ENCODE measurements at places on chromosomes 6 and 20.

DNA sequence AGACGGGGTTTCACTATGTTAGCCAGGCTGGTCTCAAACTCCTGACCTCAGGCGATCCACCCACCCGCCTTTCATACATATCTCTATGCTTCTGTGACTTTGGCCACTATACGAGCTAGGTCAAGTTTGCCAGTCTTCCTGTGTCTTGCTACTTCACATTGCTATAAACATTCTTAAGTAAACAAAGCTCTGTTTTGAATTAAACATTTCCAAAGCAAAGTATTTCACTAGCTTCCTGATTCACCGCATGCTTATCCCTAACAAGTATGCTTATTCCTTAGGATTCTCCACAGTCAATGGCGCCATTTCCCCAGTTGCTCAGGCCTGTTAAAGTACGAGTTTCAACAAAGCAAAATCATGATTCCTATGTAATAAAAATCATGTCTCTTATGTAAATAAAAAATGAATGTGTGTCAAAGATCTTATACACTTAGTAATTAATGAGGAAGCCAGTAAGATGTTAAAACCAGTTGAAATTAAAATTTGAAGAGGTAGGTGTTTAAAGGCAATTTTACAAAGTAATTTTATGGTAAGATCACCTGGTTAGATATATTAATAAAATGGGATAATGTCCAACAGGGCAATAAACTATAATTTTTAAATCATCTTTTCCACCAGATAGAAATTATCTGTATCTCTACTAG, 88.5 kb downstream of the PRKN start:
- DNase-seq = no peak

- DNase-seq = no peak
Measured at GRCh38 chr6:337805-338368, 45.6 kb downstream of the DUSP22 start.

DNA sequence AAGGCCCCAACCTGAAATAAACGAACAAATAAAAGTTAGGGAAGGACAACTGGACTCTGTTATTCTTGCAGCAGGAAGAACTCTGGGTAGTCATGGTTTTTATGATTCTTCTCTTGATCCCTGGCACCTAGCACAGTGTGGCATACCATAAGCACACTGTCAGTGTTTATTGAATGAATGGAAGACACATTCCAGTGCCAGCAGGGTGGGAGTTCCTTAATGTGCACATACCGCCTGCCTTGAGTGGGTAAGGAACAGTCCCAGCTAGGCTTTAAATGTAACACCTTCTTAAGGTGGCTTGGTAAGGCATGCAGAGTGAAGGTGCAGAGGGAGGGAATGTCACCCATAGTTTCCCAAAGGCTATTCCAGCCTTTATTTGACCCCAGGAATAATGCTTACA, 162.9 kb upstream of the CEP162 start:
- no peak for DNase-seq

GRCh38 chr6:10369896-10370295, 45.0 kb downstream of the TFAP2A start:
- DNase-seq = no peak

GRCh38 chr6:498795-499231, 107.3 kb downstream of the IRF4 start:
- no peak for DNase-seq

GRCh38 chr20:39627765-39628164, 665.6 kb downstream of the DHX35 start:
- no peak for DNase-seq

GRCh38 chr6:26064619-26065257, 22.5 kb upstream of the HFE start:
- no peak for DNase-seq

GRCh38 chr6:108417027-108417426, 122.2 kb downstream of the AFG1L start:
- DNase-seq = no peak

DNA sequence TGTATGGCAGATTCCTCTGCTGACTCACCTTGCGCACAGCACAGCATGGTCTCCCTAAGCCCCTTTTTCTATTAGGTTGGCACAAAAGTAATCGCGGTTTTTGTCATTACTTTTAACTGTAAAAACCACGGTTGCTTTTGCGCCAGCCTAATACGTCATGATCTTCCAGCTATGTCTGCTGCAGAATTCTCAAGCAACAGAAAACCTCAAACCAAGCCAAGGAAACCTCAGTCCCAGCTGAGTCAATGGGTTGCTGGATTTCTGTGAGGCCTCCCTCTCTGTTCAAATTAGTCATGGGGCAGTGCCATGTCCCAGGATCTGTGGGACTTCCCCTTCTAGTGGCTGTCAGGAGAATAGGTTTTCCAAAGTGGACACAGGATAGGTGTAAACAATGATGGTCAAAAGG, 15.7 kb upstream of the ENPP1 start:
- no peak for DNase-seq

DNA sequence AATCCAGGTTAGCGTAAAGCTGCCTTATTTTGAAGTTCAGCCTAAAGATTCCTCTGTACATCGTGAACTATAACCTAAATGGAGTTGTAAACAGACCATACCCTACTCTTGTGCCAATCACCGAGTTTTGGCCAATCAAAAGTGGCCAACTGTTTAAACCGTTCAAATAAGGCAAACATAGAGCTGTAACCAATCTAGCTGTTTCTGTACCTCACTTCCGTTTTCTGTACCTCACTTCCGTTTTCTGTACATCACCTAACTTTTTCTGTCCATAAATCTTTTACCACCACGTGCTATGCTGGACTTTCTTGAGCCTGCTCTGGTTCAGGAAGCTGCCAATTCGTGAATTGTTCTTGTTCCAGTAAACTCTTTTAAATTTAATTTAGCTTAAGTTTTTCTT, 39.7 kb downstream of the LBP start:
- no peak for DNase-seq

DNA sequence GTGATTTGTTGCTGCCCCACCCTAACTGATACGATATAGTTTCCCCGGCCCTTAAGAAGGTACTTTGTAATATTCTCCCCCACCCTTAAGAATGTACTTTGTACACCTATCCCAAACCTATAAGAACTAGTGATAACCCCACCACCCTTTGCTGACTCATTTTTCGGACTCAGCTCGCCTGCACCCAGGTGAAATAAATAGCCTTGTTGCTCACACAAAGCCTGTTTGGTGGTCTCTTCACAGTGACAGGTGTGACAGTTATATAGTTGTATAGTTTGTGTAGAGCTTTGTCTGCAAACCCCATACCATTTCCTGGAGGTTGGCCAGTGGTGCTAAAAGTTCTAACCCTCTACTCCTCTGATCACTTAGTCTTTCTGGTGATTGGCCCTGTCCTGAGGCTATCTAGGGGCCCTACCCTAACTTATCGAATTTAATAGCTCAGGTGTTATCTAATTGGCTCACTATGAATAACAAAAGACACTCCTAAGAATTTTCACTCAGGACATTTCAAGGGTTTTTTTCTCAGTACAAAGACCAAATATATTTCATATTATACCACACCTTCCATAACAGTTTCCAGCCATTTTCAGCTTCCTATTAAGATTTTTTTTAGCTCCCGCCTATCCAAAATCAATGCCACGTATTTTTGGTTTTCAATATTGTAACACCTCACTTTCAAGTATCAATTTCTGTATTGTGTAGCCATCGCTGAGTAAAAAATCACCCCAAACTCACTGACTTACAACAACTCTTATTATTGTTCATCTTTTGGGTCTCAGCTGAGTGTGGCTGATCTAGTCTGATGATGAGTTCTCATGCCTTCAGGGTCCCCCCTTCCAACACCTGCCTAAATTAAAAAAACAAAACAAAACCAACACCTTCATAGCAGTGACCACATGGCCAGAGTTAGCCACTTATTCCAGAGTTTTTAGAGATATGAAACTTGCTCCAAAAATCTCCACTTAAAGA, 9.8 kb upstream of the BTN1A1 start:
- no peak for DNase-seq

- no peak for DNase-seq
Measured at GRCh38 chr6:14217728-14218518, 100.4 kb downstream of the CD83 start.

DNA sequence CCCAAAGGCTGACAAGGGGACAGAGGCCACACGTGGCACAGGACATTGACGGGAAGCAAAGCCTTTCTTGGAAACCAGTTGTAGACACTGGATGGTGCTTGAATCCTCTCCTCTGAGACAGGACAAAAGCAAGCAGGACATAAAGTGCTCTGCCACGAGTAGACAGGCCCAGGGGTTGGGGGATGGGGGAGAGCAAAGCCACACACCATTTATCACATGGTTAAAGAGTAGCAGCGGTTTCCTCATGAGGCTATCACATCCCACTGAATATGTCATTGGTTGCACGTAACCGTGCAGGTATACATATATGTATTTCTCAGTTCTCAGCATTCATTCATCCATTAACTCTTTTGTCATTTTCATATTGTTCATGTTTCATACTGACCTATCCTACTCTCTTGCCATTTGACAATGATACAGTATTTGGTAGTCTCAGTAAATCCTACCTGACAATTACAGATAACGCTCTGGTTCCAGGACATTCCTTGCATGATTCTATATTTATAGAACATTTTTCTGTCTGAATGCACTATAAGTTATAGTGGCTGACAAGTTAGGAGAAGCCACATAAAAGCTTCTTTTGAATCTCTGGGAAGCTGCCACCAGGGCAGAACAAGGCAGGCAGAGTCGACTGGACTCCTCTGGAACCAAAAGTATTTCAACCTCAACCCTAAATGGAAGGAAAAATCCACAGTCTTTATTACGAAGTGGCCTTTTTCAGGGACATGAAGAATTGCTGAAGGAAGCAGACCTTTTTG, 23.5 kb downstream of the METTL24 start:
- no peak for DNase-seq

DNA sequence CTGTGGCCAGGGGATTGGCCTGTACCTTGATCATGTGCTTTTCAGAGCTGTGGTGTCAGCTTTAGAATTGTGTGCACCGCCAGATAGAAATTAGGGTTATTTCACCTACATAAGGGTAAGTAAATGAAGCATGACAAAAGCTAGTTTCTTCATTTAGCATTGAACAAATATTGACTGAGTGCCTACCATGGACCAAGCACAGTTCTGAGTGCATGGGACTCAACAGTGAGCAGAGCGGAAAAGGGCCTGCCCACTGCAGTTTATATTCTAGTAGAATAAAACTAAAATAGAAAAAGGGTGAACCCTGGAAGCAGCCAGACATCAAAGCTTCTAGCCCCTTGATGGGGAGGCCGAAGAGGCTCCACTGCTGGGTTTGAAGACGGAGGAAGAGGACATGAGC, 25.6 kb downstream of the ECT2L start:
- no peak for DNase-seq

DNA sequence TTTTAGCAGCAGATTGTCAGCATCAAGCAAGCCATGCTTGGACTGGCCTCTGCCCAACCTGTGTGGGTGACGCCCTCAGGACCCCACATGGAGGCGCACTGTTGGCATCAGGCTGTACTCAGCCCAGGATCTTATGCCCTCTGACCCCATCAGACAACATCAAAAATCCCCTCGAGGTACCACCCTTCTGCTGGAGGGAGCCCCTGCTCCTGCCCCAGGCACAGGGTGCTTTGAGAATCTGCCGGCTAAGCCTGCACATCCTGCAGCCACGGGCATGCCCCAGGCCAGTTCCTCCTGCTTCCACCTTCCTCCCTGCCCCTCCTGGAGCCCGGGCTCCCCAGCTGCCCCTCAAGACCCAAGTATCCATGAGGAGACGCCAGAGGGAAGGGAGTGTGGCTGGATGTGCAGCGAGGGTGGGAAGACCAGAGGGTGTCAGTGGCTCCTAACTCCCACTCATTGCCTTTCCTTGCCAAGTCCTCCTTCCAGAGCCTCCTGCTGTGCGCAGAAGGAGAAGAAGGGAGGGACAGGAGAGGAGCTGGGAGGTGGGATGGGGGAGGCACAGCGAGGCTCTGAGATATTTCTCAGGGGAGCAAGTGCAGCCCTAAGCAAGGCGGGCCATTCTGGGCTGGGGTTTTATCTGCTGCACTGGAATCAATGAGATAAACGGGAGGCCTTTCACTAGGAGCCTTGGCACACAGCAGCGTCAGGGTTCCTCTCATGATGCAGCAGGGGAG, 77.4 kb upstream of the CST7 start:
- no peak for DNase-seq

GRCh38 chr6:163839296-163839695, 424.8 kb downstream of the QKI start:
- DNase-seq = no peak

DNA sequence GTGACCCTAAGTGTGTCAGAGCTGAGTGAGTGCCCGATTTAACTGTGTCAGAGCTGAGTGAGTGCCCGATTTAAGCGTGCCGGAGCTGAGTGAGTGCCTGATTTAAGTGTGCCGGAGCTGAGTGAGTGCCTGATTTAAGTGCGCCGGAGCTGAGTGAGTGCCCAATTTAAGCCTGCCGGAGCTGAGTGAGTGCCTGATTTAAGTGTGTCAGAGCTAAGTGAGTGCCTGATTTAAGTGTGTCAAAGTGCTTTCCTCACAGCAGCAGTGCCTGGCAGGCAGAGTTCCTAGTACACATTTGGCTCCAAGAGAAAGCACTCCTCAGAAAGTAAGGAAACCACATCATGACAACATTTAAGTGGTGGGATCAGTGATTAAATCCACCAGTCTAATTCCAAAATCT, 13.2 kb downstream of the SERAC1 start:
- DNase-seq = no peak

GRCh38 chr6:122994256-122994655, 1.8 kb upstream of the CLVS2 start:
- no peak for DNase-seq

GRCh38 chr6:149317644-149318571, at the start of gene TAB2:
Gene TAB2, plus strand, starts transcription at chr6:149317712. Its CDS starts 52,286 bp downstream, at chr6:149369998.
- no peak for DNase-seq

- no peak for DNase-seq
Measured at GRCh38 chr6:21666853-21667681, 73.5 kb downstream of the SOX4 start.

- DNase-seq = no peak
Measured at GRCh38 chr20:44579313-44580081, 2.9 kb upstream of the PKIG start.

- no peak for DNase-seq
Measured at GRCh38 chr6:105153676-105154075, 26.1 kb downstream of the POPDC3 start.

DNA sequence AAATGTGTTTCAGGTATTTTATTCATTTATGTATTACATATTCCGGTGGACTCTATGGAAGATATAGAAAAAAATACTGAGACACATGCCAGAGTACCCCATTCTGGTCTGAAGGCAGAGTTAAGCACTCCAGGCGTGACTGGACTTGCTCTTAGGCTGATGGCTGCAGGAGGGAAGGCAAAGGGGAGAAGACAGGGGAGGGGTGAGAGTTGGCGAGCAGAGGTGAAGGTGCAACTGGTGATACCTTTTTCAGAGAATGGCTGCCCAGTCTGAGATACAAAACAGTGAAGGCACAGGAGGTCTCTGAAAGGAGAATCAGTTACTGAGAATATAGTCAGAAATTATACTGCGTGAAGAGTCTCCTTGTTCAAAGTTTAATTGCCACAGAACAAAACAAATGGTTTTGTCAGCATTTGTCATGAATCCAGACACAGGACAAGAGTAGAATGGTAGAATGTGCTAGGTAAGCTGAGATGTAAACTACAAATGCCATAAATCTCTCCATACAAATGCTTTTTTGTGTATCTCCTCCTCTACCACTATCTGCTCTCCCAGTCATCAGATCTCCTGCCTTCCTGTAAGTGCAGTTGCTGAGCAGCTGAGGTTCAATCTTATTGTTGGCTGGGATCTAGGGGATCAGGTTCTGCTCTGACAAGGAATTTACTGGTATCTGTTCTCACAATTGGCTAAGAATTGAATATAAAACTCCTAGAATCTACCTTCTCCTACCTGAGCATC, 104.2 kb upstream of the DST start:
- no peak for DNase-seq

All from keratinocyte (primary cell).